ENCODE measurements at places on chromosomes 4 and X.

DNA sequence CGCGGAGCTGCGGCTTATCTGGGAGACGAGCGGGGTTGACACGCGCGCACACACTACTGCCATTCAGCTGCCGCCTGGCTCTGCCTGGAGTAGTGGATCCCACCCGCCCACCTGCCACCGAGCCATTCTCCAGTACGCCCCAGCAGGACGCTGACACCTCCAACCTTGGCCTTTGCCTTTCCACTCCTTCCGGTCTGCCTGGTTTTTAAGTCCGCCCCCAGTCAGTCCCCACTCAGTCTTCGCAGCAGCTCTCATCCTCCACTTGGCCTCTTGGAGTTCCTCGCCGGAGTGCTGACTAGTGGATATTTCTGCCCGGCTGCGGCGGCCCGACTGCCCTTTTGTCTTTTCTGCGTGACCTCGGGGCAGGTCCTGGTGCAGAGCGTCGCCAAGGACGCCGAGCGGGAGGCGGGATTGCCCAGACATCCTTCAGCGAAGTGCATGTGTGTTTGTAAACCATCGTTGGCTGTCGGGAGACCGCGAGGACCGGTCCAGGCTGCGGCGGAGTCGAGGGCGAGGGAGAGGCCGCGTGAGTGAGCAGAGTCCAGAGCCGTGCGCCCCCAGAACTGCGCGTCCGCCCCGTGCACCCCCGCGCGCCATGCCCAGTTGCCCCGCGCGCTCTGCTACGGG, 1.1 kb downstream of the SLIT2 start:
- DNase-seq = no peak

DNA sequence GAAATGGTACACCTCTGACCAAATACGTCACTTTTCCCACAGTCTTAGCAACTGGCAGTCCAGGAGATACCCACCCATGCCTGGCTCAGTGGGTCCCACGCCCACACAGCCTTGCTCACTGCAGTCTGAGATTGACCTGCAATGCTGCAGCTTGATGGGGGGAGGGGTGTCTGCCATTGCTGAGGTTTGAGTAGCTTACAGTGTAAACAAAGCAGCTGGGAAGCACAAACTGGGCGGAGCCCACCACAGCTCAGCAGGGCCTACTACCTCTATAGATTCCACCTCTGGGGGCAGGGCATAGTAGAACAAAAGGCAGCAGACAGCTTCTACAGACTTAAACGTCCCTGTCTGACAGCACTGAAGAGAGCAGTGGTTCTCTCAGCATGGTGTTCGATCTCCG, 52.7 kb downstream of the AMER1 start:
- no peak for DNase-seq

- no peak for DNase-seq
Measured at GRCh38 chrX:129818123-129818522, 25.6 kb downstream of the ZDHHC9 start.

DNA sequence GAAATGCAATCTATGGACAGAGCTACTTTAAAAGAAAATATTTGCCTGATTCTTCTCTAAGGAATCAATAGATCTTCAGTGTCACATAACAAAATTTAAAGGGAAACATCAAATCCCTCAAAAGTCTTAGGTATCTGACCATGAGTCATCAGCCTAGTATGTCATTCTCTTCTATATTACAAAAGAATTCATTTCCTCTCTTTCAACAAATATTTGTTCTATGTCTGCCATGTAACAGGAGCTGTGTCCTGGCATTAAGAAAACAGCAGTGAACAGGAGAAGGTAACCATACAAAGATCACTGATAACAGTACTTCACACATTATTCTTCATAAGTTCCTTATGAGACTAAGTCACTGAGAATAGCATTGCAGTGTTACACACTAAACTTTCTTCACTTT, 243.6 kb upstream of the DKK2 start:
- no peak for DNase-seq

DNA sequence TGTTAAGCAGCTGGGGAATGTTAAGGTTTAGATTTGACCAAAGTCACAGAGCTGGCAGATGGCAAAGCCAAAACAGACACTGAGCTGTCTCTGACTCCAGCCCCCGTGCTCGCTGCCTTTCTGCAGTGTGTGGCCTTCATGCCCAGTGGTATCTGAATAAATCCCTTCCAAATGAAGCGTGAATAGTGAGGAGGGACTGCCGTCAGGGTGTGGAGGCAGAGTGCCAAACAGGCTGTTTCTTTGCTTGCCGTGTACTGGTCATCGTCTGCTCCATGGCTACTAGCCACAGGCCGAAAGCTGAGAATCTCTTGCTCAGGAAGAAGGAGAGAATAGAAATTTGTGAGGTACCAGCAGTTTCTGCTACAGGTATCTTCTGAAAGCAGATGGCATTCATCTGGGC, 19.7 kb downstream of the PRIMPOL start:
- no peak for DNase-seq

- no peak for DNase-seq
Measured at GRCh38 chr4:159503236-159504008, 400.5 kb downstream of the RAPGEF2 start.

DNA sequence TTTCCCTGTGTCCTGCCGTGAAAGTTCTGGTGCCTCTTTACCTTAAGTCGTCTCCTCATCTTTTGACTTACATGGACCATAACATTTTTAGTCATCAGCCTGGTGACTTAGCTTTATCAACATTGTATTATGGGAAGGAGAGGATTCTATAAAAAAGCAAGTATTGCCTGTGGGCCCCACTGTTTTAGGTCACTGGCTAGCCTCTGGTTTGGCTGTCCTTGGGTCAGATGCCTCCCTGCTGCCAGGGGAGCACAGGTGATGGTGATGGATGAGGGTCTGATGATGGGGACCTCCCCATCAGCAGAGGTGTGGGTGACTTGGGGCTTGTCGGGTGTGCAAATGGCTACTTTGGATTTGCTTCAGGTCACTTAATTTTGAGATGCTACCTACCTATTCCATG, 51.8 kb downstream of the FAM193A start:
- DNase-seq = no peak

- DNase-seq = peak; percentile 51
Measured at GRCh38 chr4:15963001-15963451, at the start of gene FGFBP2. TSS of gene FGFBP2 (minus strand) at chr4:15963175. CDS start at chr4:15963129, 46 bp downstream.

GRCh38 chr4:90689739-90690138, 562.5 kb downstream of the CCSER1 start:
- no peak for DNase-seq

GRCh38 chrX:118480172-118480571, 15.4 kb upstream of the DOCK11 start:
- DNase-seq = no peak

DNA sequence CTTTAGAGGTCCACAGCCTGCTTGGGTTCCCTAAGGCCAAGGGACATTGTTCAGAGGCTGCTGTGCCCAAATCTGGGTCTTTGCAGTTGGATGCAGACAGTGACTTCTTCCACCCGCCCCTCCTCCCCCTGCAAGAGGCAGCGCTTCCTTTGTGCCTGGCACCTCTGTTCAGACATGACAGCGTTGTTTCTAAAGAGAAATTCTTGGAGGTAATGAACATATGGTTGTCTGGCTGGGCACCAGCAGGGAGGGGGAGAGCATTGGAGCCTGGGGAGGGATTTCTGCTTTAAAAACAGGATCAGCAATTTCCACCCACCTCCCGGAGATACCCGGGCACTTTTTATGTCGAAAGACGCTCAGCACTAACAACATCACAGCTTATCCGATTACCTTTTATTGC, 51.5 kb downstream of the PSAPL1 start:
- no peak for DNase-seq

GRCh38 chr4:70885174-70885573, 17.0 kb upstream of the MOB1B start:
- no peak for DNase-seq

GRCh38 chr4:55675196-55675793, 39.2 kb upstream of the NMU start:
- DNase-seq = no peak

DNA sequence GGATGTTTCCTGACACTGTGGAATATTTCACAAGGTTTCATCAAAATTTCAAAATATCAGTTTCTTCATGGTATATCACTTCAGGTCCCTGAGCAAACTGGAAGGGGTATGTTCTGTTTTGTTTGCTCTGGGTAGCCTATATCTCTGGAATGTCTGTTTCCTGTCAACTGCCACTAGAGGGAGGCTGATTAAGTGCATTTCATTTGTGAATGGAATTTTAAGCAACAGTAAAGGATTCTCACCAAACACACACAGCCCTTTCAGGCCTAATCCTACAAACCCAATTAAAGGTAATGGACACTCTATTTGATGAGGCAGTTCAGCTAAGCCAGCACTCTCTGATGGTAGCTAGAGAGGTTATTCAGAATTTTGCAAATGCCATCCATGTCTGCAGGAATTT, 307.1 kb downstream of the TEX13A start:
- no peak for DNase-seq

DNA sequence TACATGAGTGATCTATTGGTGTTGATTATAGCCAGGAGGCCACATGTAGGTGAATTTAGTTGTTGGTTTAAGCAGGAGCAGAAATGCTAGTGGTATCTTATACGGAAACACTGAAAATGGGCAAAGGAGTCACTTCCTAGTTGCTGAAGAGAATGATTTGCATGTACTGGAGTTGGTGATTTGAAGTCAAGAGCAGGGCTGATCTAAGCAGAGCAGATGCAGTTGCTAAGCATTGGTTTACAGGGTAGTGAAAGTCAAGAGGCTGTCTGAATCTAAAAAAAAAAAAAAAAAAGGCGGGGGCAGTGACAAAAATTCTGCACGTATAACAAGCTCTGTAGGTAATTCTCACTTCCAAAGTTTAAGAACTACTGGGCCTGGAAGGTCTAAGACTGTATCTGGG, 90.4 kb upstream of the HPRT1 start:
- no peak for DNase-seq

- no peak for DNase-seq
Measured at GRCh38 chr4:99529228-99529627, 18.4 kb downstream of the C4orf17 start.

GRCh38 chr4:89588421-89588820, 248.5 kb downstream of the SNCA start:
- no peak for DNase-seq

GRCh38 chr4:87918314-87919058, 57.0 kb upstream of the SPP1 start:
- no peak for DNase-seq

DNA sequence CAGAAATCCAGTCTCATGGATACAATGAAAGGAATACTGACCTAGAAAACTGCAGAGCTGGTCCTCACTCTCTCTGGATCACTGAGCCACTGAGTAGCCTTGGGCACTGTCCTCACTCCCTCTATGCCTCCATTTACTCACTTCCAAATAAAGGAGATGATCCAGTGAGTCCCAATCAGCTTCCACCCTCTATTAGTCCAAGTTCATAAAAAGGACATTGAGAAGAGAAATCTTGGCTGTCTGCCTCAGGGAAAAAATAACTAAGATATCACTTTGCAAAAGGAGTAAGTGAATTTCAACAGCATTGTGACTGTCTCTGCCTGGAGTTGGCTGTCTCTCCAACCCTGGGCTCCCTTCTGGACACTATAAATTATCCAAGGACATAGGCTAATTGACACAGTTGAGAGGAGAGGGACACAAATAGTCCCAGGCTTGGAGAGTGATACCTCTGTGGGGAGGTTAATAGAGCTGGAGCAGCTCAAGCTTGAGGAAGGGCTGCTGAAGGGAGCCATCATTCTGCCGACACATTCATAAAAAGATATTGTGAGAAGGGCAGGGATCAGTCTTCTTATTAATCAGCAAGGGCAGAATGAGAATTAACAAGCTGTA, 572.3 kb downstream of the RAB28 start:
- DNase-seq = no peak

DNA sequence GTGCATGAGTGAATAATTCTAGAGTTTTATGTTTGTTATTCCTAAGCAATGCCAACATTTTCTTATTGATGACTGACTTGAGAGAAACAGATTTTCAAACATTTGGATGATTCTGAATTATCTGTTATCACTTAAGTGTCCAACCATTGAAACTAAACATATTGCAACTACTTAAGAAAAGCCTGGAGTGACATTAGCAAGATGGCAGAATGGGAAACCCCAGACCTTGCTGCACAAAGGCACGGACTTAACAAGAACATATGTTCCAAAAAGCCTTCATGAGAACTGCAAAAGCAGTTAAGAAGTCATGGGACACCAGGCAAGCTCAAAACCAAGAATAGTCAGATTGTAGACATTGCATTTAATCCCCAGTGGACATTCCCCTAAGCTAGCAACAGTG, 215.1 kb downstream of the DCHS2 start:
- DNase-seq = no peak

DNA sequence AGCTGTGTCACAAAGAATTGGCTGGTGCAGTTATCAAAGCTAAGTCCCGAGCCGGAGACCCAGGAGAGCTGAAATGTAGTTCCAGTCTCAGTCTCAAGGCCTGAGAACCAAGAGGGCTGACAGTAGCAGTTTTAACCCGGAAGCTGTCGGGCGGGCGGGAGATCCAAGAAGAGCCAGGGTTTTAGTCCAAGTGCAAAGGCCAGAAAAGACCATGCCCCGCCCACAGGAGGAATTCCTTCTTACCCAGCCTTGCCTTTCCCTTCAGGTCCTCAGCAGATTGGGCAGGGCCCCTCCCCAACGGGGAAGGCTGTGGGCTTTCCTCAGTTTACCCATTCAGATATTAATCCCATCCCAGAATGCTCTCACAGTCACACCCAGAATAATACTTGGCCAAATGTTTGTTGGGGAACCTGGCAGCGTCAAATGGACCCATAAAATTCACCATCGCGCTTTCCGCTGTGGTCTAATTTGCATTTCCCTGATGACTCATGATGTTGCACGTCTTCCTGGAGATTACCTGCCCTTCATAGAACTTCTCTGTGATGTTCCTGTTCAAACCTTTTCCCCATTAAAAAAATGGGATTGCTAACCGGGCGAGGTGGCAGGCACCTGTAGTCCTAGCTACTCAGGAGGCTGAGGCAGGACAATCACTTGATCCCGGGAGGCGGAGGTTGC, 16.2 kb downstream of the MAEA start:
- no peak for DNase-seq

DNA sequence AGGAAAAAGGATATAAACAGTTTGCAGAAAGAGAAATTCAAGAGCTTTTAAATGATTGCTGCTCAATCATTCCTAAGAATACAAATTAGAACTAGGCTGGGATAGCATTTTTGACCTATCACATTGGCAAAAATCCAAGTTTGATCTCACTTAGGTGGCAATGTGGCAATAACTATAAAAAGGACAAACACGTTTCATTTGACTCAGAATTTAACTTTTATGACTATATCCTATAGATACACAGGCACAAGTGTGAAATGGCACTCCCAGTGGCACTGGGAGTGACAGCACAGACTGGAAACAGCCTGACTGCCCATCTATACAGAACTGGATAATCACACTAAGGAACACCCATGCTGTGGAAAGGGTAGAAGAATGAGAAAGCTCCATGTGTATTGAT, 11.1 kb downstream of the CENPU start:
- no peak for DNase-seq

GRCh38 chr4:26424153-26424552, 66.1 kb downstream of the CCKAR start:
- no peak for DNase-seq

DNA sequence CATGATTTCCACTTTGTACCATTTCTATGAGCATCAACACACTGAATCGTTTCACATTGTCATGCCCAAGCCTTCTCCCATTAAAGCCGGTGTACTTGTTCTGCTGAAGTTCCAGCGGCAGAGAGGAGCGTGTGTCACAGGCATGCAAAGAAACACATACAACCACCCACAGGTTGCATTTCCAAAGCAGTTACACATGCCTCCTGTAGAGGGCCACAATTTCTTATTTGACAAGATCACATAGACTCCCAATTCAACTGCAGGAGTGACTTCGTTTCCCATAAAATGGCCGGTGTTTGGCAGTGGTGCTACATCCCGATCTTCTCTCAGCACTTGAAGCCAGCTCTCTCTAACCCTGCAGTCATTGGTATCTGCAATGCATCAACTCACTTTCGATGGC, 992.6 kb downstream of the NLGN4X start:
- no peak for DNase-seq

GRCh38 chrX:42619068-42619467, 158.9 kb downstream of the PPP1R2C start:
- no peak for DNase-seq
